ENCODE measurements at places on chromosomes 5 and 9.

GRCh38 chr9:127136880-127137639, 14.6 kb upstream of the ANGPTL2 start:
- no peak for DNase-seq

DNA sequence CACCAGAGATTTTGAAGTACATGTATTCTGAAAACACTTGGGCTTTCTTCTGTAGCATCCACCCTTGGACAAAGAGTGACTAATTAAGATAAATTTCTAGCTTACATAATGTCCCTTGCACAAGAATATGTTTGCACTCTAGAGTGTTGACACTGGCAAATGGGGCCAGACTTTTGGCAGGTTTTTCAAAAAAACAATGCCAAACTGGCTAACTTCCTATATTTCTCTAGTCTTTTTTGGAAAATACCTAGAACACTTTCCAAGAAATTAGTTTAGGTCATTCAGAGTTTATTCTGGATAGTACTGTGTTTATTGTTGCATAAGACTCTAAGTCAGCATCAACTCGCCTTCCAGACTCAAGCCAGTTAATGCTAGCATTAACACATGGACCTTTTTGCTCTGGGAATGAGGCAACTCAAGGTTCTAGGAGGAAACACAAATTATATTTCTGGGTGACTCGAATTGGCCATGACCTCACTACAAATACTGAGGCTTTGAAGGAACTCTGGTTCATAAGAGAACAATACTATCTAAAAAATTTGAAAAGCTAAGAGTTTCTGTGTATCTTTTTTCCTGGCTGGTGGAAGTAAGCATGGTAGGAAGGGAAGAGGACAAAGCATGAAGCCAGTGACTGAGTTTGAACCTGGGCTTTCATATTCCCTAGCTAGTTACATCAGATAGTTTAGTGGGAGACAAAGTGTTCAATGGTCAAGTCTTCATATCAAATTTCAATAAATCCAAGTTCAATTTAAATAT, 101.6 kb downstream of the NREP start:
- DNase-seq, result no peak

DNA sequence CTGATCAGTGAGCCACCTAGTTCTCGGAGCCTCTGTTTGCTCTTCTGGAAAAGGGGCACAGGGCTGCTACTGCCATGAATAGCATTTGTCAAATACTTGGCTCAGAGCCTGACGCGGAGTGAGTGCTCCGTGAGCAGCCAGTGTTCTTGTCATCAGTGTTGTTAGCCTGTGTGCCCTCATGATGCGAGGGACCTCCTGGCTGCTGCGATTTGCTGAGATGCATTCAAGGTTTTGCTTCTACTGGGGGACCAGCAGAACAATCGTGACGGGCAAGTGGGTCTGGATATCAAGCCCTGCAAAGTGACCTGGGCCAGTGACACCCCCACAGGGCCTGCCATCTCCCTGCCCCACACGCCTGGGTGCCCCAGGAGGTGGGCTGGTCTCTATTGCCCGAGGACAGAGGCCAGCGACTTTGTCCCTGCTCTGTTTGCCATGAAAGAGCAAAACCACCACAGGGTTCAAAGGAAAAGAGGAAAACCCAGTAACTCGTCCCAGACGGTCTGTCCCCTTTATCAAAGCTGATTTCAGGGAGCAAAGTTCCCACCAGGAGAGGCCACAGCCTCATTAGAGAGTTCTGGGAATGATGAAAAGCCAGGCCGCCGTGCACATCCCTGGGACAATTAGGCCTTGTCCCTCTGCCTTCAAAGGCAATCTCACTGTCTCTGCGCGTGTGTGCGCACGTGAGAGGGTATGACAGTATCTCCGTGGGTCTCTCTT, 86.5 kb upstream of the LMX1B start:
- no peak for DNase-seq

DNA sequence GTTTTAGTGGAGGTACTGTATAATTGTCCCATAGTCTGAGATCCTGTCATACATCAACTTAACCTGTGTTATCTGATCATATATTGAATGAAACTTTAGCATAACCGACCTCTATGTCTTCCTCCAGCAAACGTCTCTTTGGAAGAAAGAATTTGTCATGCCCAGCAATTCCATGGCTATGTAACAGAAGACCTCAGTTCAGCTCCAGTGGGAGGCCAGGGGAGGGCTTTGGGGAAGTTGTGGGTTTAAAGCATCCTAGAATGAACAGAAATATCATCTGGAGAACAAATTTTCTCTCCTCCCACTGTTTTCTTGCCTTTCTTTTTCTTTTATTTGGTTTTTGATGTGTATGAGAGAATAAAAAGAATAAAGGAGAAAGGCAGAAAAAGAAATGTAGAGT, 164.5 kb downstream of the GAS1 start:
- no peak for DNase-seq

DNA sequence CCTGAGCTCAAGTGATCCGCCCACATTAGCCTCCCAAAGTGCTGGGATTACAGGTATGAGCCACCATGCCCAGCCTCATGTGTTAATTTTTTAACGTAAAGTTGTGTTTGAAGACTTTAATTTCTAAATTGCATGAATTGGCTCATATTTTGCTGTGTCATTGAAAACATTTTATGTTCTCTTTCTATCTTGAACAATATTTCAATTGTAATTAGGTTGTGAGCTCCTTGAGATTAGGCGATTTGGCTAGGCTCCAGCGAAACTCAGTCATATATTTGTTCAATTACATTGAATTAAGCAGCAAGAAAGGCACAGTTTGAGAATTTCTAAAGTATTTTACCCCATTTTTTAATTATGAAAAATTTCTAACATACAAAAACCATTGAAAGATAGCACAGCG, 34.0 kb downstream of the GAPVD1 start:
- DNase-seq, result no peak

- DNase-seq, result peak; percentile 69
Measured at GRCh38 chr9:127633216-127633862, 21.3 kb downstream of the STXBP1 start.

DNA sequence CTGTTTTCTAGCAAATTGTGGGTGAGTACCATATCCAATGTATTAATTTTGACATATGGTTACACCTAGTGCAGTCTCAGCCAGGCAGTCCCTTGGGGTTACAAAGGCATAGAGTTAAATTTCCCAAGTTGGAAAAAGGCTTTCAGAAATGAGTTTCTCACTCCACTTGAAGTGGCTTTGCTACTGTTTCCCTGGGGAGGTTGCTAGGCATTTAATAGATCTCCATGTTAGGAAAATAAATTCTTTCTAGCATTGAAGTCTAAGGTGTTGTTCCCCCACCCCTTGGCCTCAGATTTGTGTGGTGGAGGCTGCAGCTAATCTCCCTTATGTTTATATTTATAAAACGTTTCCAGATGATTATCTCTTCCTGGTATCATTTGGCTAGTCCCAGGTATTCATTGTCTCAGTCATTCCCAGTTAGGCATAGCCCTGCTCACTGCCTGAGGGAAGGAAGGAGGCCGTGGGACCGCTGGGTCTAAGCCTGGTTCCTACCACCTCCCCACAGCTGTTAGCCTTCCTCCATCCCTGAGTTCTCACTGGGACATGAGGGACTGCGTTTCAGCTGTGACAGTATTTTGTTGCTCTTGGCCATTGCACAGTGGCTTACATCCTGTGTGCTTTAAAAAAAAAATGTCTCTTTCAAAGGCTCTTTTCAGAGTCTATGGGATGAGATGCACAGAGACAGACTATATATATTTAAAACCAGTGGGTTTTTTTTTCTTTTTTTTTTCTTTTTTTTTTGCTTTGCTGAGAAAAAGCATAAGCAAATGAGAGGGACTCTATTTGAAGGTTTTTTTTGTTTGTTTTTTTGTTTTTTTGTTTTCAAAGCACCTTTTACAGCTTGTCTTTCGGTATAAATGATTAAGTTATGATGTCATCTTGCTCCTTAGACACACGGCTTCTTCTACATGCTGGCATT, 121.5 kb downstream of the MAST4 start:
- DNase-seq, result no peak

- no peak for DNase-seq
Measured at GRCh38 chr5:73376618-73377170, 71.9 kb downstream of the FOXD1 start.

DNA sequence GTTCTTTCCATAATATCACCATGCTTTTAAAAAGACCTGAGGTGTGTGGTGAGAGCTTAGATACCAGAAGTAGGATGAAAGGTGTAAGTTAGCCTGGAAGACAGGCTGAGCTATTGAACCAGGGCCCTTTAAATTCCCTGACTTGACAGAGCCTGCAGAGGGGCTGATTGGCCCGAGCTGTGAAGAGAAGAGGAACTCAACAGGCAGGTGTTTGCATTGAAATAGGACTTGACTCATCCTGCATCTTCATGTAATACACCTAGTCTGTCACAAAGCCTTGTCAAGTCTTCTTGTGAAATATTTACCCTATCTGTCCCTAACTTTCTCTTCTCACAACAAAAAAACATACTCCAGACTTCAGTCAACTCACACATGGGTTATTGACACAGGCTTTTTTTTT, 16.6 kb upstream of the ANP32B start:
- no peak for DNase-seq

DNA sequence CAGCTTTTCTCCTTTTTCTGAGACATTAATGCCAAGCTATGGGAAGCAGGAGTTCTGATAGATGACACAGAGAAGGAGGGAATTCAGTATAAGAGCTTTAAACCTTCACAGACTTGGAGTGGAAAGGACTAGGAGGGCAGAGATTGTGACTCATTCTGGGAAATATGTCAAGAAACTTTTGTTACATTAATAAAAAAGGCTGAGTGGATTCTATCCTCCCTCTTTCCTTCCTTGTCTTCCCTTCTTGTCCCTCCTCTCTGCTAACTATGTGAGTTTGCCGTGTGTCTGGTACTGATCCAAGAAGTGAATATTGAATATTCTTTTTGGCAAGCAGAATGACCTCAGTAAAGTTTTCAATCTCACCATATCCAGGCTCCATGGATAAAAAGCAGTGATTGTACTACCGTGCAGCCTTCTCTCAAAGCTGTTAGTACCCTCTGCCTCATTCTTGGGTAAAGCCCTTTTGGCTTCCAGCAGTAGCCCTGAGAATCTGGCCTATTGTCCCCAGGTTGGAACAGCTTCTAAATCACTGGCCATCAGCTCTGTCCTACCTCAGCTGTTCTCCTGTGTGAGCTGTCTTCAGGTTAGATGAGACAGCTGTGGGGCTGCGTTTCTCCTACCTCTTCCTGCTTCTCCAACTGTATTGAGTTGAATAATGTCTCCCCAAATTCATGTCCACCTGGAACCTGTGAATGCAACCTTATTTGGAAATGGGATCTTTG, 73.9 kb downstream of the ATG10 start:
- DNase-seq, result no peak

GRCh38 chr9:104787306-104788015, 23.5 kb downstream of the NIPSNAP3B start:
- no peak for DNase-seq

DNA sequence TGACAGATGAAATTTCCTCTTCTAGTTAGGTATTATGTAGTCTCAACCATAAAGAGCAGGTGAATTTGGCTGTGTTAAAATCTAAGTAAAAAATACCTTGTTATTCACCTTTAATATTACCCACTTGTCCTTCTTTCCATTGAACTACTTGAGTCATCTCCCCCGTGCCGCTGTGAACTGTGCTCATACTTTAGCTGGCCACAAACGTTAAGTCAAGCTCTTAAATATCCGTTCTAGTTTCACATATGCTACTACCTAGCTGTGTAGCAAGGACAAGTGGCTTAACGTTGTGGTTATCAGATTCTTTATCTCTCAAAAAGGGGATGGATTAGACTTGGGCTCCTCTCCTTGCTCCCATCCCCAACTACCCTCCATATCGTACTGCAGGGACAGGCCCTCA, 110.4 kb downstream of the EFNA5 start:
- DNase-seq, result no peak

DNA sequence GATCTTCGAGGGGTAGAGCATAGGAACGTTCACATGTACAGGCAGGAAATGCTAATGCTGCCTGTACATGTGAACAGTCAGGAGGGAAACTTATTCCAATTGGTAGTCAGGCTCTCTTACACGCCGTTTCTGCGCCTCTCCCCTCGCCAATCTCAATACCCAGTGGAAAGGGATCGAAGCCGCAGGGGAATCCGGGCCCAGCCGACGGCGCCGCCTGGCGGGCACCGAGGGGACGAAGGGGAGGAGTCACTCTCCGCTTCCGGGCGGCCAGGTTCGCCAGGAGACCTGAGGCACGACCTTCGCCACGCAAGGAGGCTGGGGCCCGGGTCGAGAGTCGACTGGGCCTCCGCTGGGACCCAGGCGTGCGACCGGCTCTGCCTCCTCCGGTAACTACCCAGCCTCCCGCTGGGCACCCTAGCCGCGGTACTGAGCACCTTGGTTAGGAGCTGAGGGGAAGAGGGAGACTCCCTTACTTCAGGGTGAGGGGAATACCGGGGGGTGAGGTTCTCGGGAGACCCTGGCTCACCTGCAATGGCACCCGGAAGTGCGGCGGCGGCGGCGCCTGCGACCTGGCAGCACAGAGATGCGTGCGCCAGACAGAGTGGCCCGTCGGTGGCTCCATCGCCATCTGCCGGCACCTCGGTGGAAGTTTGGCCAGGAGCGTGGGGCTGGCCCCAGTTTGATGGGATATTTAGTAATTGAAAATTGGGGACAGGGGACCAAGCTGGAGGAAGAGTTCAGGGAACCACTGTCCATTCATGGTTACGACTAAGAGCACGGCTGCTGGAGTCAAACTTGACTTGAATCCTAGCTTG, at the start of gene PIGO:
TSS of gene PIGO (minus strand) at position 557 of the 815 bp plus-strand sequence. CDS start 1,026 bp downstream, outside the sequence.
- DNase-seq, result peak; percentile 97

DNA sequence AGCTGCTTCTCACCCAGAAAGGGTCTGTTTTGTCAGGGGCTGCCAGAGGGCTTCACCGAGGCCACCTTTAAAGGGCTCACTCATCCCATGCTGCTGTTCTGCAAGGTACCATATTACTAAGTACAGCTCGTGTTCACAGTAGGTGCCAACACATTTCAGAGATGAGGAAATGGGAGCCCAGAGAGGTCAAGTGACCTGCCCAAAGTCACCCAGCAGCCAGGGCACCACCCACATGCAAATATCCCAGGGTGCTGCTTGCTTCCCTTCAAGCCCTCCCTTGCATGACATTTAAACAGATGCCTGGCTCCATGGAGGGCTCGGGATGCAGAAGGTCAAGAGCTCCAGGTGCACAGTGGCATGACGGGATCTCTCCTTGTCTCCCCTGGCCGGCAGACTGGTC, 123.5 kb upstream of the SARDH start:
- no peak for DNase-seq

DNA sequence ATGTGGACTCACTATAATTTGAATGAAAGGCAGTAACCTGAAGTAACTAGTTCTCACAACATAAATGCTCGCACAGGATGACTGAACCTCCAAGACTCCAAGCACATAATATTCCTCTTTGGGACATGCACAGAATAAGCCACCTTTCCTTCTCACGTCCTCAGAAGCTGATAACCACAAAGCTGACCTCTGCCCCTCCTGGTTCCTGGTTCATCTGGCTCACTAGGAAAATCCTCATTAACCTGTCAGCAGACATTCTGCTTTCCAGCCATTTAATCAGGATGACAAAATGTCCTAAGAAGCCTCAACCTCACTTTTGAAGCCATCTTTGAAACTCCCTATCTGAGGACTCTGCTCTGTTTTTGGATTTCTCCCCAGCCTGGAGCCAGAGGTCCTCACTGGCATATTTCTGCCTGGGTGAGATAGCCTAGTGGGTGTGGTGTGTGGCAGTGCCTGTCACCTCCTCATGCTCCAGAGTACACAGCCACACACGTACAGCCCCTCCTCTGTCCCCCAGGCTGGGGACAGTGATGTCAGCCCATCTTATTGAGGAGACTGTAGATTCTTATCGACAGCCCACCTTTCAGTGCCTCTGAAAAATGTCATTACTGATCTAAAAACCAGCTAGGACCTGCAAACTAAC, 10.3 kb downstream of the ANKH start:
- DNase-seq, result no peak

GRCh38 chr9:3760031-3760430, 234.2 kb upstream of the RFX3 start:
- no peak for DNase-seq

Measured in lower leg skin (tissue), 4 donors.